ENCODE measurements at places on chromosomes 5 and 9.

- DNase-seq, result no peak
Observed at GRCh38 chr9:6549106-6549800, 96.3 kb downstream of the GLDC start.

DNA sequence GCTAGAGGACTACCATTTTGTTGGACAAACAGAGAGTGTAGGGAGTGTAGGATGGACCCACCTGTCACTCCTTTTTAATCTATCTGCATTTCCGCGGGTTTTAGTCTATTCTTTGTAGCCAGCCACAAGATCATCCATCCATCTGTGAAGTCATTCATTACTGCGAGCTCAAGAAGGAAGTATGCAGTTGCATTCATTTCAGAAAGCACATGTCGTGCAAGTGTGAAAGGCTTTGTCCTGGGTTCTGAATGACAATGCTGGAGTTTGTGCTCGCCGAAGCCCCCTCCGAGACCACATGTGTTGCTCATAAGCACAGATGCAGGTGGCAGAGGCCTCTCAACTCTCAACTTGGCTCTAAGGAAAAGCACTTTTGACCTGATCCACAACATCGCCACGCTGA lies 70.3 kb upstream of the BASP1 start:
- DNase-seq, result no peak

GRCh38 chr9:80158131-80158530 lies 586.4 kb downstream of the TLE4 start:
- DNase-seq, result no peak

- no peak for DNase-seq
Observed at GRCh38 chr5:32302835-32303754, 9.6 kb downstream of the MTMR12 start.

GRCh38 chr5:155595791-155596190 lies 582.2 kb downstream of the KIF4B start:
- no peak for DNase-seq

DNA sequence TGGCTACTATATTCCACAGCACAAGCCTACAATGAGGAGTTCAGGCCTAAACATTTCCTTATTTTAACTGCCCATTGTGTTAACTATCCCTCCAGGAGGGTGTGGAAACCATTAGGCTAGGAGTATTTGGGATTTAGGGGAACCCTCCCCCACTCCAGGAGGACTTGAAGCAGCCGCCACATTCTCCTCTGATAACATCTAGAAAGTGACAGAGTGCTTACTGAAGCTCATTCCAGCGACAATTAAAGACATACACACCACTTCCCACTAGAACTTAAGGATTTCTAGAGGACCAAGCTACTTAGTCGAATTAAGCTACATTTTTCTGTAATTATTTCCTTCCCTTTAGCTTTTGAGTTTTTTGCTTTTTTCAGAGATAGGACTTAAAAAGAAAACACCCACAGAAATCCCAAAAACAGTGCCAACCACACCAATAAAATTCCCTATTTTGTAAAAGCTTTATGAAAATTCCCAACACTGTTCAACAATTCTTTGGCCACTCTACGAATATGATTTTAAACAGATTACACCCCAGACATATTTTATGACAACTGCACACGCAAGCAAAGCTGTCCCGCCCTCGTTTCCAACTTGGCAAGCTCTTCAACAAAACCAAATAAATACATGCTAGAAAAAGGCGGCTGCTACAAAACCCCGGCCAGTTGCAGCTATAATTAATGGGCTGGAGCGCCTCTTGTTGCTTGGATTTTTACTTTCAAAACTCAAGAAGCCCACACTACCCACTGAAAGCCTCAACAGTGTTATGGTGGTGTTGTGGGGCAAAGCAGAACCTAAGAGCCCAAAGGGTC lies 4.5 kb downstream of the ROR2 start:
- no peak for DNase-seq
